Fibroblast of mammary gland (primary cell): ENCODE measurements at places on chromosomes 13 and 19.

DNA sequence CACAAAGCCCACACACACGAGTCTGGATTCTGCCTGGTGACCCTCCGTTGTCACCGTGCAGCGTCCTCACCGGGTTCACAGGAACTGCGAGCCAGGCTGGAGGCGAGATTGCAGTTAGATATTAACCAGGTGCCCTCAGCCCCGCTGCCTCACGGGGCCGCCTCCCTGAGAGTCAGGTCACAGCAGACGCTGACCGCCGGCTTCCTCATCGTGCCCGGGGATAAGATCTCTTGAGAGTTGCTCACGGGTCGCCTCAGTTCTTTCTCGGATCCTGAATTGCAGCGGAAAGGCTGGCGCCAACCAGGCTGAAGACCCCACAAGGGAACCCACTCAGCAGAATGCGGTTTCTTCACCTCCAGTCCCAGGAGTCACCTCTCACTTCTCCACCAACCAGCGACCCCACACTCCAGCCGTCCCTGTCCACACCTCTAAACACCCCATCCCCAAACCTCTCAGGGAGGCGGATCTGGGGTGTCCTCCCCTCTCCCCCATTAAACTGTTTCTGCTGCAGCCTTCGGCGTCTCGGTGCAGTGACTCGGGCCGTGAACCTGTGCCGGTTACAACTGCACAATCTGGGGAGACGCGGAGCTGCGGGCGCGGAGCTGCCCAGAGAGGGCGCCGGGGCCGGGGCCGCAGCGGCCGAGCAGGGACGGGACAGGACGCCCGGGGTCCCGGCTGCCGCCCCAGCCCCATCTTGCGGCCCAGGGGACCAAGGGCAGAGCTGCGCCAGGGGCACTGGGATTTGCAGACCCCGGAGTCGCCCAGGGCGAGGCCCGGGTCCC lies 591 bp downstream of the ZNF823 start:
- DNase-seq, result peak; percentile 4

GRCh38 chr19:48484931-48485612 lies 15.9 kb downstream of the CYTH2 start:
- no peak for DNase-seq

- no peak for DNase-seq
Measured at GRCh38 chr13:88526186-88526852, 855.1 kb downstream of the SLITRK5 start.

DNA sequence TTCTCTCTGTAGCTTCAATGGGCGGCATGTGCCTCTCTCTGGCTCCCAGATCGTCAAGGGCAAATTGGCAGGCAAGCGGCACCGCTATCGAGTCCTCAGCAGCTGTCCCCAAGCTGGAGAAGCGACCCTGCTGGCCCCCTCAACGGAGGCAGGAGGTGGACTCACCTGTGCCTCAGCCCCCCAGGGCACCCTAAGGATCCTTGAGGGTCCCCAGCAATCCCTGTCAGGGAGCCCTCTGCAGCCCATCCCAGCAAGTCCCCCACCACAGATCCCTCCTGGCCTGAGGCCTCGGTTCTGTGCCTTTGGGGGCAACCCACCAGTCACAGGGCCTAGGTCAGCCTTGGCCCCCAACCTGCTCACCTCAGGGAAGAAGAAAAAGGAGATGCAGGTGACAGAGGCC lies 1.7 kb downstream of the POLR1G start:
- DNase-seq, result no peak

DNA sequence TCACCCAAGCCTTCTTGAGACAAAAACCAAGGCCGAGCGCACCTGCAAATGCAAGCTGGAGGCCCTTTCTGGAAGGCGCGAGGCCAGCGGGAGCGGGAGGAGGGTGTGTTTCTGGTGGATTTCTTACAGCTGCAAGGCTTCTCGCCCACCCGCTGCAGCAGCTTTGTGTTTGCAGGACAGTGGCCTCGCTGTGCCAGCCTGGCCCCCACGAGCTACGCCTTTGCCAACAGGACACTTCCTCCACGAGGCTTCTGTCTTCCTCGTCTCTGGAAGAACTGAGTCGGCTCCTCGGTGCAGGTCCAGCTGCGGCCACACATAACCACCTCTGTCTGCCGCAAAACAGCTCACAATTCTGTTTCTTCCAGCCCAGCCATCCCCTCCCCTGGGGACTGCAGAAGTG lies 10.1 kb downstream of the ATCAY start:
- no peak for DNase-seq

GRCh38 chr19:28327905-28328304 lies 885.0 kb downstream of the UQCRFS1 start:
- no peak for DNase-seq

GRCh38 chr19:41192574-41193429 lies at the start of gene CYP2S1:
TSS of gene CYP2S1 (plus strand) at chr19:41193219. CDS start at chr19:41193265, 46 bp downstream.
- DNase-seq, result no peak

DNA sequence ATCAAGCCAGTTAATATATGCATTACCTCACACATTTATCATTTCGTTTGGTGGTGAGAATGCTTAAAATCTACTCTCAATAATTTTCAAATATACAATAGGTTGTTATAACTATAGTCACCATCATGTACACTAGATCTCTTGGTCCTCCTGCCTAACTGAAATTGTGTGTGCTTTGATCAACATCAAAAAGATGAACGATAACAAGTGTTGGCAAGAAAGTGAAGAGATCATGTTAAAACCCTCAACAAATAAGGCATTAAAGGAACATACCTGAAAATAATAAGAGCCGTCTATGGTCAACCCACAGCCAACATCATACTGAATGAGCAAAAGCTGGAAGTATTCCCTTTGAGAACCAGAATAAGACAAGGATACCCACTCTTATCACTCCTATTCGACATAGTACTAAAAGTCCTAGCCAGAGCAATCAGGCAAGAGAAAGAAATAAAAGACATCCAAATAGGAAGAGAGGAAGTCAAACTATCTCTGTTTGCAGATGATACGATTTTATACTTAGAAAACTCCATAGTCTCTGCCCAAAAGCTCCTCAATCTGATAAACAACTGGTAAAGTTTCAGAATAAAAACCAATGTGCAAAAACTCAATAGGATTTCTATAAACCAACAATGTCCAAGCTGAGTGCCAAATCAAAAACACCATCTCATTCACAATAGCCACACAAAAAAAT lies 27.9 kb upstream of the OR10H1 start:
- no peak for DNase-seq

- DNase-seq, result no peak
Measured at GRCh38 chr19:1080360-1081161, 13.6 kb downstream of the ARHGAP45 start.

GRCh38 chr13:97423300-97424045 lies 10.5 kb upstream of the RAP2A start:
- DNase-seq, result peak; percentile 21

DNA sequence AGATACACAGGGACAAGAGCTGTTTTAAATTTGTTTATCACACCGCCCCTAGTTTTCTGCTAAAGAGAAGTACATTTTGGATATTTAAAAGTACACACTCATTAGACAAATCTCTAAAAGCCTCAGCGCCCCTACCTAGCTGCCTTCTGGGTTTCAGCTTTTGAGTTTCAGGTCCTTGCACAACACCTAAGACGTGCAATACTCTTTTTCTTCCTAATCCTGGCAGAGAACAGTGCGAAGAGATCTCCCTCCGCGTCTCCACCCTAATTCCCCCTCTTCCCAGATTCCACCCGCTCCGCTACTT lies 421 bp upstream of the KLF5 start:
- DNase-seq, result no peak

GRCh38 chr19:10193790-10194499 lies 808 bp downstream of the DNMT1 start:
- peak; percentile 76 for DNase-seq

- no peak for DNase-seq
Measured at GRCh38 chr13:46342538-46342937, 44.5 kb downstream of the RUBCNL start.

DNA sequence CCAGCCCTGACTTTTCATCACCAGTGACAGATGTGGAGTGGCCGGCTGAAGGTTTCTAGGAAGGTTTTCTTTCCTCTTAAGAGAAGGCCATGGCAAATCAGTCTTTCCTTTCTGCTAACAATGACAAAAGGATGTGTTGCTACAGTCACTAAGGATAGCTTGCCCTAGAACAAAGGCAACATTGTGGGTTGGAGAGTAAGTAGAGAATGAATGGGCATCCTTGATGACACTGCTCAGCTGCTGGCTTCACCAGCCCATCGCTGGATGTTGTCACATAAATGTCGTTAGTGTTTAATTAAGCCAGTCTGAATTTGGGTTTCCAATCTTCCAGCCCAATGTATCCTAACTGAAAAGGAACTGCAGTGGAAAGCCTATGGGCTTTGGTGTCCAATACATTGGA lies 168.4 kb downstream of the ZIC5 start:
- no peak for DNase-seq

GRCh38 chr13:29737061-29737460 lies 113.4 kb downstream of the UBL3 start:
- no peak for DNase-seq

- DNase-seq, result peak; percentile 33
Measured at GRCh38 chr19:33292595-33293254, 9.6 kb downstream of the CEBPA start.

DNA sequence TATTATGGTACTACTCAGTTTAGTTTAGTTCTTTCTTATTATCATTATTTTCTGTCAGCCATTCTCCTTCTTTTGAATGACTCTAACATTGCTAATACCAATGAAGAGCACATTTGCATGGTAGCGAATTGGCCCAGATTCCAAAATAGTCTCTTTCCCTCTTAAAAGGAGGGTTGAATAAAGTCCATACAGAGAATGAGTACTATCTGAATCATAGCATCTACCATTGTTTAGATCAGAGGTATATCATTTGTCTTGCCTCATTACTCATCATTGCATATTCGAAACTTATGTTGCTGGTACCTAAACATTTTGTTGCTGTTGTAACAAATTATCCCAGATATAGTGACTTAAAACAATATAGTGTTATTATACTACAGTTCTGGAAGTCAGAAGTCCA lies 1235.3 kb upstream of the ATXN8OS start:
- DNase-seq, result no peak

GRCh38 chr13:97492684-97493371 lies 58.9 kb downstream of the RAP2A start:
- DNase-seq, result no peak

- no peak for DNase-seq
Measured at GRCh38 chr13:22432690-22433089, 748.1 kb upstream of the SGCG start.

DNA sequence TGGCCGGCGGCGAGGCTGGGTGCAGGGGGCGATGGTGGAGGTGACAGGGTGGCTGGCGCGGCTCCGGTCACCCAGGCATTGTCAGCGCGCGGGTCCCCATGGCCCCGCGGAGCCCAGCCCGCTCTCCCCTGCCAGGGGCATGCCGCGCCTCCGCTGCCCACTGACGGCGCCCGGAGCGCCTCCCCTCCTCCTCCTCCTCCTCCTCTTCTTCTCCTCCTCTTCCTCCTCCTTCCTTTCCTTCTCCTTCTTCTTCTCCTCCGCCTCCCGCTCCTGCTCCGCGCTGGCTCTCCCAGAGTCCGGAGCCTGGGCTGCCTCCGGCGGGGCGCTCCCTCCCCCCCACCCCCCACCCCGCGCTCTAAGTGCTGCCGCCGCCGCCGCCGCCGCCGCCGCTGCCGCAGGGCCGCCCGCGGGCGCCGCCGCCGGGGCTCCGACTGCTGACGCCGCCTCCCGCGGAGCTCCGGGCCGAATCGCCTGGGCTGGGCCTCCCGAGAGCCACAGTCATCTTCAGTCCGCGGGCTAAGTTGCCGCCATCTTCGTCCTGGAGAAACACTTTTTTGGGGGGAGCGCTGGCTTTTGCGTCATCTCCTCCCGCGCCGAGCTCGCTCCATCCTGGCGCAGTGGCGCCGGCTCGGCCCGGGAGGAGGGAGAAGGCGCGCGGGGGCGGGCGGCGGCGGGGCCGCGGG lies 348.3 kb downstream of the LIG4 start:
- peak; percentile 20 for DNase-seq

DNA sequence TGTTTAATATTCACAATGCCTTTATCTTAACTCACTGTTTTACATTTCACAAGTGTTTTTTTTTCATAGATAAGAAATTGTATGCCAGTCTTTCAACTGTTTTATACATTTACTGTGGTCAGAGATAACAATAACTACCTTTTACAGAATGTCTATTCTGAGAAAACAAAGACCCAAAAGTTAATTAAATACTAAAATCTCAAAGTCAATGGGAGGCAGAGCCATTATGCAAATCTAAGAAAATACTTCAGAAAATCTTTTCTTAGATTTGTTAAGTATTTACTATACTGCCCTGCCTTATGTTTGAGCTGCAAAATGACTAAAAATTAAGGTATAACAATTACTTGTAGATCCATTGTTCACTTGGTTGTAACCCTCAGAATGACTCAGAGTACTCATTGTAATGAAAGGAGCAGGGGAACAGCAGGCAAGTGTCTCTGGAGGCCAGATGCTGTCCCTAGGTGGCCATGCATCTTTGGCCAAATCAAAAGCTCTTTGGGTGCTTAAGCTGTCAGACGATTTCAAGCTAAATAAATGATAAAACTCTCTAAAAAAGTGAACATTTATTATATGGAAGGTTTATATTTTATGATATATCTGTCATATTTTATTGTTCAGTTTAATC lies 770.1 kb upstream of the PCDH20 start:
- DNase-seq, result no peak

DNA sequence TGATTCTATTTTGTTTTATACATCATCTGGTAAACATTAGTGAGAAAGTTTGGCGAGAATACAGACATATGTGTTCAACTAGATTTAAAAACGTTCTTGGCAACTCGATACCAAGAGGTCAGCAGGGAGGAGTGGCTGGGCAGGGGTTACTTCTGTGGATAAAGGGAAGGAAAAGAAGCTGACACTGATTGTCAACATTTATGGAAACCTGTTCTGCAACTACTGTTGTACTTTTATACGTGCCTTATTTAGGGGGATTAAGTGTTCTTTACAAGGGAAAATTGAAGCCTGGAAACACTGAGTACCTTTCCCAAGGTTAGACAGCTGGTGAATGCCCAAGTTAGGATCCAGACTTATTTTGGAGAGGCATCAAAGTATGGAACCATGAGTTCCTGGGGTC lies 65.0 kb downstream of the MTUS2 start:
- DNase-seq, result no peak

DNA sequence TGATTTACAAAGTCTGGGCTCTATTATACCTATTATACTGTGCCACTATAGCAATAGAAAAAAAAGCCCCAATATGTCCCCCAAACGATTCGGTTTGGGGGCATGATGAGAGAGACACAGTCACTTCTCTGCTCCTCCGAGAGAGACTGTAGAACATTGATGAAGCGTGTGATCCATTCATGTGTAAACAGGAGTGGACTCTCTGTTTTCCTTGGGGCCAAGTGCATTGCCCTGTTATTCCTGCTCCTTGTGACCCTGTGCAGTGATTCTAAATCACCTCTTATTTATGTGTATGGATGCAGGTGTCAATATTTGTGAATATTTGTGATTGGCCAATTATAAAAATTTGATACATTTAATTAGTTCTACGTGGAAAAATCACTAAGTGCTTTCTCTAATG lies 17.0 kb downstream of the F10 start:
- no peak for DNase-seq
